ENCODE measurements at places on chromosomes 5 and 9. TPM values are rescaled to one million over a fixed set of nuclear protein-coding genes. Genes with fewer than 3 reads are reported as not detected.

DNA sequence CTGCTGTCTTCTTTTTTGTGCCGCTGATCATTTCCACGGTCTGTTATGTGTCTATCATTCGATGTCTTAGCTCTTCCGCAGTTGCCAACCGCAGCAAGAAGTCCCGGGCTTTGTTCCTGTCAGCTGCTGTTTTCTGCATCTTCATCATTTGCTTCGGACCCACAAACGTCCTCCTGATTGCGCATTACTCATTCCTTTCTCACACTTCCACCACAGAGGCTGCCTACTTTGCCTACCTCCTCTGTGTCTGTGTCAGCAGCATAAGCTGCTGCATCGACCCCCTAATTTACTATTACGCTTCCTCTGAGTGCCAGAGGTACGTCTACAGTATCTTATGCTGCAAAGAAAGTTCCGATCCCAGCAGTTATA, 17.1 kb downstream of the F2R start:
- no peak for DNase-seq

DNA sequence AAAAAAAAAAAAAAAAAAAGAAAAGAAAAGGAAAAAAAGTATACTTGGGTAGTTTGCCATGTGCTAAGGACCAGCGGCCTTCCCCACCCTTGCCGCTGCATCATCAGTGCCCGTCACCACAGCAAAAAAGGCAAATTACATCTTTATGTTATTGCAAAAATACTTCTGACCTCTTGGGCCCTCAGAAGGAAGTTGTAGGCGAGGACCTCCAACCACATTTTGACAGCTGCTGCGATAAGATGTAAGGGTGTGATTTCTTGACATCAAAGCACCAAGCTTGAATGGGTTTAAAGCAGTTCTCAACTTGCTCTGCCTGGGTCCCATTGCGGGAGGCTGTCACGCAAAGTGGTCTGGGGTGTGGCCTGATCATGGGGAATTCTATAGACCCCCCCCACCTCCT, 39.2 kb downstream of the DMRT1 start:
- no peak for DNase-seq

DNA sequence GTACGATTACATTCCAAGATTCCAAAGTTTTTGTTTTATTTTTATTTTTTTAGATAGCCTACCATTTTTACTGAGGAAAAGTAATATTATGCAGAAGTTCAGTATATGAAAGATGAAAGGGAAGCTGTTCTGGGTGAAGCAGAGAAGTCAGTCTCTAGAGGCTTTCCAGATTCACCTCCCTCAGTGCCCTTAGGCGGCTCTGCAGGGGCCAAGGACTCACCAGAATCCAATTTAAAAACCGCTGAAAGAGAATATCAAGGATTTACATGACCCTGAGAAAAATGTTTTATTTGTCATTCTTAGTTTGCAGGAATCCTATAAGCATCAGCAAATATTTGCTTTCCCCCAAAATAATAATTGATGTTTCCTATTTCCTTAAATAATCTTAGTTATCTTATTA, 1084.6 kb upstream of the ARRDC3 start:
- no peak for DNase-seq

- no peak for DNase-seq
Measured at GRCh38 chr5:83253720-83254119, 176.4 kb downstream of the XRCC4 start.

DNA sequence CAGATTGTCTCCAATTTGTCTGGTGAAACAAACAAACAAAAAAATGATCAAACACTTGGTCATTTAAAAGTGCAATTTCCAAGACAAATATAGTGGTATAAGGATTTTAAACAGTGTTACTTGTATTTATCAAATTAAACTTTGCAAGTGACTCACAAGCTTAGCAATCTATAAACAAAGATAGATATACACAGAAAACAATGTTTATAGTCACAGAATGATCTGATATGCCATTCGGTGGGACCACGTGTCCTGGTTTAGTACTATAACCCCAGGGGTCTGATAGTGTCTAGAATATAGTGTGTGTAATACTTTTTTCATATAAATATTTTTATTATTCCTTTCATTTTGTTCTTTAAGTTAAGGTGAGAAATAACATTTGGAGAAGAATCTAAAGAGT, 91.3 kb downstream of the DPYSL3 start:
- no peak for DNase-seq

- no peak for DNase-seq
Measured at GRCh38 chr9:104091708-104092107, 2.4 kb upstream of the SMC2 start.

DNA sequence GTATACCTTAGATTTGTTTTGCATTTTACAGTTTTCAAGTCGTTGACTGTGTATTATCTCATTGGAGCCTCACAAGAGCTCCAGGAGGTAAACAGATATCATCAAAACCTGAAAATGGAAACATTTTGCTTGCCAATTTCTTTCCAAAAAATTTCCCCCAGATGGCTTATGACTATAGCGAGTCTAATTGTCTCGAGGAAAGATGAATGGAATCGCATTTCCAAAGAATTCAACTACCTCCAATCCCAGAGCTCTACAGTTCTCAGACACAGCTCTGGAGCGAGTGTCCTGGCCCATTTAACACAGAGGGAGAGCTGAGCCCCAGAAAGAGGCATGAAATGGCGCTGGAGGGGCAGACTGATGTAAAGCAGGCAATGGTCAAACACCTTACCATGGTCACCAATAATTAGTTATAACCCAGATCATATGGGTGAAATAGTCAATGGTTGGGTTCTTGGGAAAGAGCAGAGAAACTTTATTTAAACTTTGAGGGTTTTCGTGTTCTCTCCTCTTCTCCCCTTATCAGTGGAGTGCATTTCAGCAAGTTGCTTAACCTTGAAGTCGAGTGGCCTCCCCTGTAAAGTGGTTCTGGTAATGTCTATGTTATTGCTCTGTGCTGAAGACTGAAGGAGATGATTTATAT, 168.2 kb downstream of the ZDHHC21 start:
- no peak for DNase-seq

DNA sequence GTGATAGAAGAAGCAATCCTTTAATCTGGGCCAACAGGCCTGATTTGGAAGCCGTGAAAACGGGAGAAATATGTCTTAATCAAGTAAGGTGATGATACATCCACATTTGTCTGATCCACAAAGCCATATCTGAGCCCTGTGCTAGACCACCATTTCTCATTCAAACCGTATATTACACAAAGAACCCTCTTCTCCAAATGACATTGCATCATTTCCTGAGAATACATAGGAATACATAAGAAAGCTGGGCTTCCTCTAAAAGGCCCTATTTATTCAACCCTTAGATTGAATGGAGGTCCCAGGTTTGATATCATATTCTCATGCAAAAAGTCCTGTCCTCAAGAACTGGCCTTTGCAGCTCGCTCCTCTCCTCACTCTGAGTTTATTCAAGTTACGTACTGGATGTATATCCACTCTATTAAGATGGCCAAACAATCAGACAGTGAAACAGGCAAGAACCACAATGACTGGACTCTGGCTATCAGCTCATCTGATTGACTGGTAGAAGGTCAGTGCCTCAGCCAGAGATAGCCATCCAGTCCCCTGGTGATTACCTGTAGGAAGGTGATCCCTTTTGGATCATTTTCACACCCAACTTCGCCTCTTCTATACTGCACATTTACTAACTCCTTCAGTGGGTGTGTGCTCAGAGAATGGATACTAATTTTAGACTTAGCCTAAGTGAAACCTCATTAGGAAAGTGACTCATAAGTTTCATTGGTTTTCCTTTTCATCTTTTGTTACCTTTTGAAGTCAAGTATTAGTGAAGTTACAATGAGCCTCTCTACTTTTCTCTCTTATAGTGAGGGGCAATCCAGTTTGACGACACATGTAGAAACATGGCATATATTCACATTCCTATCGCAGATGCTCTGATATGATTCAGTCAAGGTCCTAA, 167.6 kb upstream of the WWC1 start:
- no peak for DNase-seq

DNA sequence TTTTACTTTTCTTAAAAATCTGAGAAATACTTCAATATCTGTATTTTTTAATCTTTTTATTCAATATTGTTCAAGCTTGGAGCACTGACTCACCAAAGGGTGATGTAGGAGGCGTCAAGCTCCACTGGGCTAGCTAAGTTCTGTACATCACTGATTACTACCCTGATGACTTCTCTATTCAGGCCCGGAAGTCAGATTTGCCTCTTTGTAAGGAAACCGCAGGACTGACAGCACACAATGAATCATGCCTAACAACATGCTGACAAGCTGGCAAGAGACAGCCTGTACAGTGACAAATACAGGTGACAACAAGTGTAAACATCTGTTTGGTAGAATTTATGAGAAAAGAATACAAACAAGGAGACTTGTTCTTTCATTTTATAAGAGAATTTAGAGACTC, 627.9 kb upstream of the RORB start:
- peak; percentile 97 for DNase-seq

GRCh38 chr5:142411103-142411502, 86.3 kb upstream of the SPRY4 start:
- no peak for DNase-seq

DNA sequence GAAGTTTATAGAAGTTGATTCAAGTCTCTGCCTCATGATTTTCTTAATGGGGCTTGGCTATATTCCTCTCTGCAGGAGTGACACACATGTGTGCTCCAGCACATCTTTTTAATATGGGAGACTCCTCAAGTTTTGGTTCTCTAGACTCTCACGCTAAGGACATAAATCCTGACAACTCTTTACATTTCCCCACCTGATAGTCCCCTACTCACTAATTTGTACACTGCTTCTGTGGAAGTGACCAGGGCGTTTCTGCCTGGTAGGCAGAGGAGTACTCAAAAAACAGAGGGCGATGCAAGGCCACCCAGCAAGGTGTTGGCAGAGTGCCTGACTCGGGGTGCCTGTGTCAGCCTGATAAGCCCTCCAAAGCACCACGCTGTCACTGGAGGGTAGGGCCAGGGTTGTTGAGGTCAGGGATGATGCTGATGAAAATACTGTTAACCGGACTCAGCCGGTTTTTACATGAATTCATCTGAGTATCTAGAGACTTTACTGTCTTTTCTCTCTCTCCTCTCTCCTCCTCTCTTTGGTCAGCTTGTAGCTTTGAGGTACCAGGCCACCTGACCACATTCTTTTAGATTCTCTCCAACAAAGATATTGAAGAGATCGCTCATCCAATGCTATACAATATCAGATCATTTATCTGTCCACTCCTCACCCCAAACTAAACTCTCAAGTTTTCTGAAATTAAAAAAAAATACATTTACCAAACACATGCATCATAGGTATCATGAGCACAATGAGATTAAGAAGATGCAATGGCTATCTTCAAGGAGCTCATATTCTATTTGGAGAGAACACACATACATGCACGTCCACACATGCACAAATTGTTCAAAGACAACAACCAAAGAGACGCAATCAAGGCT, 205.2 kb downstream of the PIK3R1 start:
- DNase-seq, result no peak

DNA sequence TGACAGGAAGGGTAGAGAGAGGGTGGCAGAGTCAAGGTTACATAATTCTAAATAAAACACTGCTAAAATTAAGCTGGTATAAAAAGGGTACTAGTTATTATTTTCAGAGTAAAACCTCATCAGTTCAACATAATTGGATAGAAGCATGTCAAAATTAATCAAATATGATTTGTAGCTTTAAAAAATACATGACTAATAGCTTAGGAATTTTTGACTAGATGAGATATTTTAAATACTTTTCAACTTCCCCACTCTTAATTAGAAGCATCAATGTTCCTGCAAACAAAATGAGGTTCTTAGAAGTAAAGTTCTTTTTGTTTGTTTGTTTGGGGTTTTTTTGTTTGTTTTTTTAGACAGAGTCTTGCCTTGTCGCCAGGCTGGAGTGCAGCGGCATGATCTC, 29.1 kb downstream of the HTR4 start:
- no peak for DNase-seq

GRCh38 chr9:6209966-6210365, 5.6 kb upstream of the IL33 start:
- DNase-seq, result no peak

GRCh38 chr5:78661691-78662090, 13.1 kb upstream of the LHFPL2 start:
- no peak for DNase-seq

- DNase-seq, result no peak
Measured at GRCh38 chr9:121348221-121348620, 21.8 kb downstream of the STOM start.

DNA sequence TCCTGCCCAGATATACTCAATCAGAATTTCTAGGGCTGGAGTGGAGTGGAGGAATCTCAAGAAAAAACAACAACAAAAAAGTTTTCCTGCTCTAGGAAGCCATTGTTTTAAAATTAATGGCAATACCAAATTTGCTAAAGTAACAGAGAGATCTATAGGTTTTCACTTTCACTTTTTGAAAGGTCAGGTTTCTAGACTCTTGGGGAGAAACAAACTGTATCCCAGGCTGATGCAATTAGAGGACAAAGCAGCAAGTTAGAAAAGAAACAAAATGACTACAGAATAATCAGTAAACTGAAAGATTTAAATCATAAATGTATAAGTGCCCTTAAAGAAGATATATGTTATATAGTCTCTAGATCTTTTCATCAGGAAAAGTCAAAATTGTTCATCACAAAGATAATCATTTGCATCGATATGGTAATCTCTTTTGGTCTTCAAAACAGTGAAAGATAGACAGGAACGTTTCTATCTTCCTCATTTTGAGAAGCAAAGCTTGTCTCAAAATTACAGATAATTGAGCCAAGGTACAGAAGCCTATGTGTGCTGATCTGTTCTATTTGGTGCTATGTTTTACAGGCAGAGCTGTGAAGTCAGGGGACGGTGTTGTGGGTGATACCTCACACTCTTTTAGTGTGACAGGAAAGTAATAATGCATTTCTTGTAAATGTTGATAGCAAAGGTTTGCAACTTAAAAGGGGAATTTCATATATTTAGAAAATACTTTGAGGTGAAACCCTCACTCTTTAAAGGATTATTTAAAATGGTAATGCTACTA, 1746.6 kb upstream of the C9orf72 start:
- DNase-seq, result no peak

DNA sequence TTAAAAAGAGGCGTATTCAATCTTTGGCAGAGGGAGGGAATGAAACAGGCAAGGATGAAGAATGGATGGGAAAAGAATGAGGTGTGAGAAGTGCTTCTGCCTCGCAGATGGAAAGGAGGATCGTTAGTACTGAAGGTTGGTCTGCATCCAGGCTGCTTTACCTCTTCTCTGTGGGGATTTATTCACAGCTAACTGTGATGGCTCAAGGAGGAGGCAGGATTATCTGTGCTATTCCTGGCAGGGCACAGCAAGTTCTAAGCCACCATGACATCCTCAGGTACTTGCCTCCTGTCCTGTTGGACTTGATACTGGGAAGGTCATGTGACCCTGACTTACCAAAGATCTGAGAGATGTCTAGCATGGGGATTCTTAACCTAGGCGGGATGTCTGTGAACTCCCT, 84.3 kb downstream of the GDNF start:
- DNase-seq, result no peak

- DNase-seq, result no peak
Measured at GRCh38 chr5:135824541-135825041, 9.9 kb upstream of the SLC25A48 start.

IGFBPL1 gene
- 2.5 TPM for total RNA-seq

PCDHGA8 gene
- total RNA-seq, result 1.0 TPM

UBE2B gene
- 31.2 TPM for total RNA-seq

CYSRT1 gene
- 3.8 TPM for total RNA-seq

FAM81B gene
- 0.75 TPM for total RNA-seq

PDE6A gene
- total RNA-seq, result not detected
